ENCODE measurements at places on chromosomes 4 and X. TPM values are rescaled to one million over a fixed set of nuclear protein-coding genes. Genes with fewer than 3 reads are reported as not detected.

Gene SASH3
- total RNA-seq, result not detected

Gene REELD1
- not detected for total RNA-seq

Gene DAPP1
- total RNA-seq, result not detected

Gene GNPDA2
- total RNA-seq, result 23.1 TPM

Gene JADE1
- 27.7 TPM for total RNA-seq

Gene NPY2R
- total RNA-seq, result not detected

Gene EOLA2
- total RNA-seq, result 17.2 TPM

Gene UGT2B15
- not detected for total RNA-seq

Gene TEX13D
- not detected for total RNA-seq

Gene CLNK
- total RNA-seq, result not detected

Gene APLN
- total RNA-seq, result 0.17 TPM

Gene CT45A1
- not detected for total RNA-seq

Gene RIBC1
- 0.77 TPM for total RNA-seq

Gene MCTS1
- total RNA-seq, result 27.6 TPM

Gene KCTD8
- total RNA-seq, result not detected

Gene DDX53
- total RNA-seq, result not detected

Gene CASK
- 78.3 TPM for total RNA-seq

Gene OTOP1
- total RNA-seq, result not detected

Gene RPS6KA6
- total RNA-seq, result 3.3 TPM

Gene UCP1
- not detected for total RNA-seq

Gene GUCY1A1
- 23.4 TPM for total RNA-seq

Gene MMRN1
- under 0.01 TPM for total RNA-seq

Gene ERAS
- total RNA-seq, result not detected

Gene GPC4
- total RNA-seq, result 2.8 TPM

Gene LUZP4
- total RNA-seq, result not detected

Gene PPP4R3C
- not detected for total RNA-seq

Gene BMPR1B
- 0.17 TPM for total RNA-seq

Gene ZBTB49
- 3.5 TPM for total RNA-seq

Gene LEF1
- 1.8 TPM for total RNA-seq

Gene FGF16
- total RNA-seq, result not detected

Gene GPR34
- total RNA-seq, result not detected
